Astrocyte of the cerebellum (primary cell): ENCODE measurements at places on chromosomes 3 and 15.
A peak's percentile ranks its signal among the peaks of the same experiment; 100 is the strongest.

GRCh38 chr3:194009892-194010533 is 125.9 kb upstream of the HES1 start:
- DNase-seq = no peak

DNA sequence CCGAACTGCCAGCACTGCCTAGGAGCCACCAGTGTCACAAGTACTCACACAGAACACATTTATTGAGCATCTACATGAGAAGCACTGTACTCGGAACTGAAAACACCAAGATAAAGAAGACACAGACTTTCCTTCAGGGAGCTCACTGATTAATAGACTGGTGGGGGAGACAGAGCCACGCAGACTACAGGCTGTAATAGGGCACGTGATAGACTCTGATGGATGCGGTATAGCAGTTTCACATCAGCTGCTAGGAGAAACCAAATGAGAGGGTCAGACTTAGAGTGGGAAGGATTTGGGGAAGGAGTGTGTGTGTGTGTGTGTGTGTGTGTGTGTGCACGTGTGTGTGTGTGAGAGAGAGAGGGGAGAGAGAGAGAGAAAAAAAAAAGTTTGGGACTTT is 12.1 kb downstream of the EPHB1 start:
- DNase-seq = no peak

GRCh38 chr3:43024181-43024885 is 45.2 kb downstream of the GASK1A start:
- DNase-seq = no peak

GRCh38 chr15:77608774-77609173 is 23.9 kb downstream of the LINGO1 start:
- no peak for DNase-seq

DNA sequence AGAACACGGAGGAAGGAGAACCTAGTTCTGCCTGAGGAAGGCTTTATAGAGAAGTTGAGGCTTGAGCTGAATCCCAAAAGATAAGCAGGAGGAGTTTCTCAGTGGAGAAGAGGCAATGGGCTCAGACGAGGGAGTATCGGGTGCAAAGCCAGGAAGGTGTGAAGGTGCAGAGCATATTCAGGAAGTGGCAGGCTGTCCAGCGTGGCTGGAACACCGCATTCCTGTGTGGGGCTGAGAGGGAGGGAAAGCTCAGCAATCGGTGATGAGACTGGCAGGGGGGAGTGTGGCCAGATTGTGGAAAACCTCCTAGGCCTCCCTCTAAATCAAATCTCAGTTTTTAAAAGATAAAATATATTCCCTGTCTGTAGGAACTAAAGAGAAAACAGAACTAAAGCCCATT is 63.0 kb downstream of the ARHGAP31 start:
- no peak for DNase-seq

- DNase-seq = no peak
These were observed 41.8 kb downstream of the ZNF710 start for GRCh38 chr15:90042766-90043529.

DNA sequence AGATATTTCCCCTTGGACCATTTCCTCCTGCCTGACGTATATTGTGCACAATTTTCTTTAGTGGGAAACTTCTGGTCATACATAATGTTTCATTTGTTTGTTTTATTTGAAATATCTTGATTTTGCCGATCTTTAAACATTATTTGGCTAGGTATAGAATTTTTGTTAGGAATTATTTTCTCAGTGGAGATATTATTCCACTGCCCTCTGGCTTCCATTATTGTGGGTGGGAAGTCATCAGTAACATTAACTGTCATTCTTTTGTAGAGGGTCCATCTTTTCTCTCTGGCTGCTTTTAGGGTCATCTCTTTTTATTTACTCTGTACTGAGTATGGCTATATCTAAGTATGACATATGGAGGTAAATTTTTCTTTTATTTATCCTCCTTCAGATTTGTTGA is 135.5 kb upstream of the LIPC start:
- no peak for DNase-seq

DNA sequence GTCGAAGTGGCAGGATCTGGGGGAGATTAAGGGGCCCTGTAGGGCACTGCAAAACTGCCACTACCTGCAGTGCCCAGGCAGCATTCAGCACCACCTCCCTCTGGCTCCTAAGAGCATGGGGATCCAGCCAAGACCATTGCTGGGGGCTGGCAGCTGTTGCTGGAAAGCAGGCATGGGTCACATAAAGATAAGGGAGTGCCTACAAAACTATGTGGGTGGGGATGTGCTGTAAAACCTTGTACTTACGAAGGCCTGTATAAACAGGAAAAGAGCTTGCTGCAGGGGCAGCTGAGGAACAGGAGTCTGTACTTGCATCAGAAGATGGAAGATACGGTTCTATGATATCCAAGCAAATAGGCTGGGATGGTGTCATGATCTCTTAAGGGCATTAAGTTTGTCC is 27.1 kb downstream of the IL20RB start:
- DNase-seq = no peak

- no peak for DNase-seq
These were observed 22.8 kb downstream of the PTPRG start for GRCh38 chr3:61583890-61584875.

DNA sequence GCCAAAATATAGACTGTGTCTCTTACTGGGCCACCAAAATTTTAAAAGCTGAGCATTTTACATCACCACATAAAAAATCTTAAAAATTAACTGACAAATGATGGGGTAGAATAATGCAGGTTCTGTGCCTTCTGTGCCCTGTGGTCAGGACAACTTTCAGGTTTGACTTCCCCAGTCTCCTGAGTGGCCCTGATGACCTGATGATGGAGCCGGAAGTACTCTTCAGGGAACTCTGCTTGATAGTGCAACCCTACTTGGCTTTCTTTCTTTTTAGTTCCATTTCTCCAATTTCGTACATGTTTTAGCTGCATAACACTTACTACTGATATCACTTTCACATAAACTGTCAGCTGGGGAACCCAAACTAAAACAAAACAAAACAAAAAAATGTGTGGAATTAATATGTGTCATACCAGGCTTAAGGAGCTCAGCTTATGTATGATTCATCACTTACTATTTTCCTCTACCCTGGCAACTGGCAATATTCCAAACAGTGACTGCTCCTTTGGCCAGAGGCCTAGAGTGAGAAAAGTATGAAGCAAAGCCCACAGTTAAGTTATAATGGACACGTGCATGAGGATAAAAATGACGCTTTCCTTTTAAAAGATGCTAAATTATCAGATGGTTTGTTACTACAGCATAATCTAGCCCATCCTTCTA is 194.3 kb downstream of the BCHE start:
- peak; percentile 98 for DNase-seq

DNA sequence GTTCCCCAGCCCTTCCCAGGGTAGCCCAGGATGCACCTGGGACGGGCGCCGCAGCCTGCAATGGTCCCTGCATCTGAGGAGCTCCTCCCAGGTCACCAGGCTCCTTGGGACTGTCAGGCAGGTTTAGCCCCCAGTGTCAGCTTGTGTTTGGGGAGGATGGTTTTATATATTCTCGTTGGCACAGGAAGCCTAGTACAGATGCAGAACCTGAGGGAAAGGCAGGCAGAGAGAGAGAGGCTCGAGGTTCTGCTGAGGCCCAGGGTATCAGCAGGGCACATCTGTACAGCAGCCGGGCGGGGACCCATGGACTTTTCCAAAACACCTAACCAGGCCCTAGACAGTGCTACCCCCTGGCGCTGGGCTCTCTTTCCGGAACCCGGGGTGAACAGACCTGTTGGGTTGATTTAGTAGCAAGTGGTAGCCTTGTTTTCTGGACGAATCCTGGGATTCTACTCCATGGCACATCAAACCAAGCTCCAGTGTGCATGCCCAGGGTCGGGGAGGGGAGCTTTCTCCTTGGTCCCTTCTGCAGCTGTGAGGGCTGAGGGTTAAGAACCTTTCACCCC is 8.6 kb downstream of the PAK6 start:
- DNase-seq = no peak

GRCh38 chr3:42652611-42653302 is 740 bp upstream of the ZBTB47 start:
- no peak for DNase-seq

GRCh38 chr15:72778796-72779195 is 4.8 kb downstream of the ADPGK start:
- no peak for DNase-seq

- DNase-seq = peak; percentile 35
These were observed 257.1 kb upstream of the TRIM42 start for GRCh38 chr3:140420621-140421357.

DNA sequence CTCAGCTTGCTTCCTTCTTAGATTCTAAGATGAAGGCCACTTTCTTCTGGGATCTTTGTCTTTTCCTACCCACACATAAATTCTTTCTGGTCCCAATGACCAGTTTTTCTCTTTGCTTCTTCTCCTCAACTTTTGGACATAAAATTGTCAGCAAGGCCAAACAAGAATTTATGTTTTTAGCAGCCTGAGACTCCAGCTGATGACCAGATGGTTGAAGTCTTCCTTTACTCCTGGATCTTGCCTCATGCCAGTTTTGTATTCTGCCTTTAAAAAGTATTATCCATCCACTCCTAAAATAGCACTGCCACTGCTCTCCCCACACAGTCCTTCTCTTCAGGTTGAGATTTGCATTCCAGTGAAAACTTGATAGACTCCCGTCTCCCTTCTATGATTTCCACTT is 236.0 kb downstream of the VPS13C start:
- DNase-seq = no peak

GRCh38 chr3:135362889-135363288 is 567.8 kb downstream of the EPHB1 start:
- DNase-seq = no peak

GRCh38 chr3:105516972-105517371 is 150.3 kb downstream of the ALCAM start:
- no peak for DNase-seq

GRCh38 chr15:71880276-71880675 is 69.9 kb downstream of the NR2E3 start:
- DNase-seq = no peak

DNA sequence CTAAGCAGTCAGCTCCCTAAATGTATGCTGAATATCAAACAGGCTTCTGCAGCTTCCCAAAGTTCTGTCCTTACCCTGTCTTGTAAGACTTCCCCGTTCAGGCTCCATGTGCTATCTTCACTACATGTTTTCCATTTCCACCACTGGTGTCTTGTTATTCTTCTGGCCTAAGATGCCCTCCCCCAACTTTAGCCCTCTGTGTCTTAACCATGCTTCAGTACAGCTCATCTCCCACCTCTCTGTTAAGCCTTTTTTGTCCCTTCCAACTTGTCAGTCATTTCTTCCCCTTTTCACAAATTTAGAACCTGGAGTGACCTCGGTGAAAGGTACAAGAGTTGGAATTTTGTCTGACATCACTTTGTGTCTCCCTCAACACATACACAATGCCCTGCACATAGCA is 151.7 kb upstream of the TBL1XR1 start:
- no peak for DNase-seq
